ENCODE measurements at places on chromosomes 1 and 21. TPM values are rescaled to one million over a fixed set of nuclear protein-coding genes. Genes with fewer than 3 reads are reported as not detected.

CLCN6 gene
- total RNA-seq: 16.1 TPM

HMGN1 gene
- 64.5 TPM for total RNA-seq

RNU1-3 gene
- total RNA-seq: 6,072 TPM

DMRTA2 gene
- total RNA-seq: not detected

VCAM1 gene
- 4.0 TPM for total RNA-seq

- no peaks in the 10 kb centered on the region for H3K27me3 ChIP-seq
- DNase-seq: no peak
- H3K4me1 ChIP-seq: peaks cover 28% of the 10 kb centered on the region
Measured at GRCh38 chr1:217027403-217028080, 304.3 kb upstream of the ESRRG start.

DNA sequence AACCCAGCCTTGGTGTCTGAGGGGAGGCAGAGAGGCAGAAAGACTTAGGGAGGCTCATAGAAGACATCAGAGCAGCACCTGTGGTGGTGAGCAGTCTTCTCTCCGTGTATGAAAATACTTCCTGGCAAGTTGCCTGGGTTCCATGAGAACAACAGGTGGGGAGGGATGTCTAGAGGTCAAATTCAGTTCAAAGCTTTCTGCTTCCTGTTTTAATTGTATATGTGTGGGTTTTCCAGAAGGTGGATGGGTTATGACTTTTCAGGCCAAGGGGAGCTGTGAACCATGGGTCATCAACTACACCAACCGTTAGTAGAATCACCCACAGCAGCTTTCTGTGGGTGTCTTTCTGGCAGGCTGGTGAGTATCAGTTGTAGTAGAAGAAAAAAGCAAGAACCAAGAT, 4.1 kb upstream of the FCRL2 start:
- peaks cover 4% of the 10 kb centered on the region for H3K27me3 ChIP-seq
- no peak overlapping the region for H3K4me3 ChIP-seq
- DNase-seq: no peak
- no peak overlapping the region for H3K27ac ChIP-seq
- H3K36me3 ChIP-seq: no peaks in the 10 kb centered on the region
- no peaks in the 10 kb centered on the region for H3K4me1 ChIP-seq

- DNase-seq: no peak
- H3K27me3 ChIP-seq: no peaks in the 10 kb centered on the region
- H3K4me3 ChIP-seq: no peak overlapping the region
- H3K36me3 ChIP-seq: no peaks in the 10 kb centered on the region
Measured at GRCh38 chr1:199948587-199949280, 78.8 kb upstream of the NR5A2 start.

DNA sequence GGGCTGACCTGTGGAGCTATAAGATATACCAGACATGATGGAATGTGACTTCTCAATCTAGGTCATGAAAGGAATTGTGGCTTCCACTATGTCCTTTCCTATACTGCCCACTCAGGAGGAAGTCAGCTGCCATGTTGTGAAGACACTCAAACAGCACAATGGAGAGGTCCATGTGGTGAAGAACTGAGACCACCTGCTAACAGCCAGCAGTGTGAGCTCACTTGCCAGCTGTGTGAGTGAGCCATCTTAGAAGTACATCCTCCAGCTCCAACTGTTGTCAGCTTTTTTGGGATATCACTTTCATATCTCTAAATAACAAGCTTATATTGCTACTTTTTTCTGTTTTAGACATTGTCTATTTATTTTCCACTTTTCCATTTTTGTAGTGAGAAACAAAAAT, 29.7 kb downstream of the OLFML3 start:
- H3K27me3 ChIP-seq: peaks cover 23% of the 10 kb centered on the region
- H3K4me3 ChIP-seq: no peak overlapping the region
- H3K27ac ChIP-seq: no peak overlapping the region
- peaks cover under 1% of the 10 kb centered on the region for H3K4me1 ChIP-seq
- no peaks in the 10 kb centered on the region for H3K36me3 ChIP-seq

DNA sequence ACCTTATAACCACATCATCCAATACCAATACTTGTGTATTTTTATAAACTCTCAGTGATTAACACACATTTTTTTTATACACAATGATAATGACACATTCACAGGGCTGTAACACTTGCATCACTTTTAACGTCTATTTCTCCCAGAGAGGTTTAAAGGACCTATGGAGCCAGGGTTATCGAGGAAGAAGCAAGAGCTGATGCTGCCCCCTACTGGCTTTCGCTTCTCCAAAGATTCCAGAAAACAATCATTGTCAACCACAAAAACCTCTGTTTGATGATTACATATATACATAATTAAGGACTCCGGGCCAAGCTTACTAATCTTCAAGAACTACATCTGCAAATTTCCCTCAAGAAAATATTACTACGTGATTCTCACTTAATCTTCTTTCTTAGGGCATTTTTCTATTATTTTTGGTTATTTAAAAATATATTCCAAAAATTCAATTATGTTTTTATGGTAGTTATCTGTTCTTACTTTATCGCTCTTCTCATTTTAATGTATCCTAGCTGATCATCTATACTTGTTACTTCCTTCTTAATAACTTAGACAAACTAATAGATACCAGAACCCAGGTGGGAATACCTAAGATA, 214.5 kb downstream of the VAV3 start:
- DNase-seq: no peak
- H3K27me3 ChIP-seq: no peaks in the 10 kb centered on the region
- no peaks in the 10 kb centered on the region for H3K36me3 ChIP-seq
- no peaks in the 10 kb centered on the region for H3K4me1 ChIP-seq
- no peak overlapping the region for H3K4me3 ChIP-seq

GRCh38 chr1:150582371-150582770, 3.0 kb upstream of the MCL1 start:
- peak overlapping the region; percentile 18 for H3K27ac ChIP-seq
- H3K4me3 ChIP-seq: no peak overlapping the region
- peaks cover 16% of the 10 kb centered on the region for H3K36me3 ChIP-seq
- H3K4me1 ChIP-seq: peaks cover 25% of the 10 kb centered on the region
- no peaks in the 10 kb centered on the region for H3K27me3 ChIP-seq

DNA sequence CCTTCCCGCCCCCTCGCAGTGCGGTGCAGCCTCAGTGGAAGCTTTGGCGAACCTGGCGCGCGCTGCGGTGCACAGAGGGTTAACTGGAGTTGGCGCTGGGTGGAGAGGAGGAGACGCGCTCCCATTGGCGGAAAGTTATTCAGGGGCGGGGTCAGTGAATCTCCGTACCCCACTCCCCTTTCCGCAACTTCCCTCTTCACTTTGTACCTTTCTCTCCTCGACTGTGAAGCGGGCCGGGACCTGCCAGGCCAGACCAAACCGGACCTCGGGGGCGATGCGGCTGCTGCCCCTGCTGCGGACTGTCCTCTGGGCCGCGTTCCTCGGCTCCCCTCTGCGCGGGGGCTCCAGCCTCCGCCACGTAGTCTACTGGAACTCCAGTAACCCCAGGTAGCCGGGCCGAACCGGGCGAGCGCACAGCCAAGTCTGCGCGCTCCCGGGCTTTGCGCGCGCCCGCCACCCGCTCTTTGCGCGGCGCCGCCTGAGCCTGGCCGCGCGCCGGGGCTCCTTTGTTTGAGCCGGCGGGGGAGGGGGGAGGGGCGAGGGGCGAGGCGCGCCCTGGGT, at the start of gene EFNA4:
EFNA4 (plus strand) TSS at position 191 of the 561 bp plus-strand sequence; CDS start at position 275, 84 bp downstream.
- peaks cover 47% of the 10 kb centered on the region for H3K4me1 ChIP-seq
- peak within 1 kb of the TSS; percentile 81 for H3K4me3 ChIP-seq
- DNase-seq: peak; percentile 82
- peak within 1 kb of the TSS; percentile 78 for H3K27ac ChIP-seq
- H3K36me3 ChIP-seq: peaks cover 28% of the 10 kb centered on the region
- H3K27me3 ChIP-seq: no peaks in the 10 kb centered on the region

GRCh38 chr1:217026531-217026930, 303.3 kb upstream of the ESRRG start:
- H3K4me3 ChIP-seq: no peak overlapping the region
- no peak overlapping the region for H3K27ac ChIP-seq
- no peaks in the 10 kb centered on the region for H3K27me3 ChIP-seq
- H3K36me3 ChIP-seq: no peaks in the 10 kb centered on the region
- no peak for DNase-seq

DNA sequence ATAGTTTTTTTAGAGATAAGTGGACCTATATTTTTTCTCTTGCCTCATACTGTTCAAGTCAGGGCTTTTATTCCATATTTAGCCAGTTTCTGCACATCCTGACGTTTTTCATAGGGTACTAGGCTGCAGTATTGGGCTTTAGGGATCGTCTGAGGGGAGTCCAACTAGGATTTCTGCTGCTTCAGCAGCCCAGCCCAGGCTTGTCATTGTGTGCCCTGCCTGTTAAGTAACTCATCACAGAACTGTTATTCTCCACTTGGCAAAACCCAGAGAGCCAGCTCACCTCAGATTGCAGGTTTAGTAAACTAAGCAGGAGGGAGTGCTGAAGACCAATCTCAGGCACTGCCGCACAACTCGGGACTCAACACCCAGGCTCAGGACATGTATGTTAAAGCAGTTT, 2.8 kb downstream of the GALNT2 start:
- no peaks in the 10 kb centered on the region for H3K27me3 ChIP-seq
- H3K36me3 ChIP-seq: no peaks in the 10 kb centered on the region
- H3K4me3 ChIP-seq: no peak overlapping the region
- DNase-seq: no peak
- H3K4me1 ChIP-seq: peaks cover 71% of the 10 kb centered on the region

DNA sequence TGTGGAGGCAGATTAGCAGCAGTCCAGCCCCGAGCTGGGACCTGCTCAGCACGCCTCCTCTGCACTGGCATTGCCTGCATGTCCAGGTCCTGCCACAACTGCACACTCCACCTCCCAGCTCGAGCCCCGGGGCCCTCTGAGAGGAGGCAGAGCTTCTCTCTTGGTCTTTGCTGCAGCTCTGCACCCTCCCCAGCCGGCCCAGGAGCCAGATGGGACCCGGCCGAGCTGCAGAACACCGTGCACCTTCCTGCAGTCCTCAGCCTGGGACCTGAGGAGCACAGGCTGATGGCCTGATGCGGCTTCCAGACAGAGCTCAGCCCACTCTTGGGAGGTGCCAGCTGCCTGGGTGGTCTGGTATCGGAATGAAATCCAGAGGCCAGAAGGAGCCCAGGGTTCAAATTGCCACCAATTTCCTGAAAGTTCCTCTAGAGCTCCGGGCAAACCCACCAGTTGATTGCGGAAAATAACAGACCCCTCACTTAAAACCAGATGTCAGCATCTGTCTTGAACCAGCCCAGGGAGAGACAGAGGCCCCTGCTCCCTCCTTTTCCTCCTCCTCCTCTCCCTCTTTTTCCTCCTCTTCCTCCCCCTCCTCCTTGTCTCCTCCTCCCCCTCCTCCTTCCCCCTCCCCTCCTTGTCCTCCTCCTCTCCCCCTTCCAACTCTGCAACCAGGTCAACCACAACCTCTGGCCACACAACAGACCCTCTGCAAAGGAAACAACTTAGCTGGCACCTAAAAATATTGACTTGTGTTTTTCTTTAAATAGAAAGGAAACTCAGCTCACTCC, 10.6 kb upstream of the SPSB1 start:
- no peaks in the 10 kb centered on the region for H3K36me3 ChIP-seq
- H3K27ac ChIP-seq: no peak overlapping the region
- H3K4me1 ChIP-seq: peaks cover 12% of the 10 kb centered on the region
- H3K4me3 ChIP-seq: no peak overlapping the region
- DNase-seq: no peak
- peaks cover 18% of the 10 kb centered on the region for H3K27me3 ChIP-seq

DNA sequence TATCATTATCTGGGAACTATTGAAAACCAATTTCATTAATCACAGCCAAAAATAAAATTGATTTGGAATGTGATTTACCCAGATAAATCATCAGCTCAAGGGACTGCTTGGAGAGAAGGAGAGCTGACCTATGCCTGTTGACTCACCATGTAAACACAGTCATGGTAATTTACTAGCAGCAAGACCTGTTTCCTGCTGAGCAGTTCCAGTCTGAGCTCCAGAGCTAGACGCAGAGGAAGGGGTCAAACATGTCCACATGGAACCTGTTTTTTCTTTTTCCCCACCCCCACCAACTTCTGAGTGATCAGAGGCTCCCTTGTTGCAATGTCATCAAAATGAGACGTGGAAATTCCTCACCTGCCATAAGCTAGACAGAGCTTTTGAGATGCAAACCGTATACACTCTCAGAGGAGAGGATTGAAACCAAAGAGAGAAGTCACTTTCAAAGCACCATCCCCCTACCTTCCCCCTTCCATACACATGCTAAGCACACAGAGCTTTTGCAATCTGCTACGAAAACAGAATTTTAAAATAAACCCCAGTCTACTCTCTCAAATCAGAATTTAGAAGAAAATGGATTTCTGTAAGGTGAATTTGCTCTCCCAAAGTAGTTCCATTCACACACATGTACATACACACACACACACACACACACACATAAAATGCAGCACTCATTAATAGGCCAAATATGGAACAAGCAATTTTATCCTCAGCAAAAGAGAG, 55.9 kb upstream of the PTGFRN start:
- DNase-seq: no peak
- no peak overlapping the region for H3K27ac ChIP-seq
- H3K27me3 ChIP-seq: no peaks in the 10 kb centered on the region
- peaks cover 19% of the 10 kb centered on the region for H3K4me1 ChIP-seq

DNA sequence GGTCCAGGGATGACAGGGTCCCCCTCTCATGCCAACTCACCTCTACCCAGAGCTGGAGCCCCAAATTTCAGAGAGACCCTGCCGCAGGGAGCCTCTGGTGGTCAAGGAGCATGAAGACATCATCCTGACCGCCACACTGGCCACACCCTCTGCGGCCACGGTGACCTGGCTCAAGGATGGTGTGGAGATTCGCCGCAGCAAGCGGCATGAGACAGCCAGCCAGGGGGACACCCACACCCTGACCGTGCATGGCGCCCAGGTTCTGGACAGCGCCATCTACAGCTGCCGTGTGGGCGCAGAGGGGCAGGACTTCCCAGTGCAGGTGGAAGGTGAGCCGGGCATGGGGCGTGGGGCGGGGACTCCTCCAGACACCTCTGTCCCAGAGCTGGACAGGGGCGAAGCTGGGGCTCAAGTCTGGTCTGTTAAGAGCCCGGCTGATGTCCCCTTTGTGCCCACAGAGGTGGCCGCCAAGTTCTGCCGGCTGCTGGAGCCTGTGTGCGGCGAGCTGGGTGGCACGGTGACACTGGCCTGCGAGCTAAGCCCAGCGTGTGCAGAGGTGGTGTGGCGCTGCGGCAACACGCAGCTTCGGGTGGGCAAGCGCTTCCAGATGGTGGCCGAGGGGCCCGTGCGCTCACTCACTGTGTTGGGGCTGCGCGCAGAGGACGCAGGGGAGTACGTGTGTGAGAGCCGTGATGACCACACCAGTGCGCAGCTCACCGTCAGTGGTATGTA, 66.0 kb downstream of the OBSCN start:
- no peak overlapping the region for H3K4me3 ChIP-seq
- peak; percentile 15 for DNase-seq
- H3K36me3 ChIP-seq: peaks cover 72% of the 10 kb centered on the region
- H3K4me1 ChIP-seq: peaks cover 29% of the 10 kb centered on the region
- no peaks in the 10 kb centered on the region for H3K27me3 ChIP-seq
